ENCODE measurements at places on chromosomes 3 and 15.

DNA sequence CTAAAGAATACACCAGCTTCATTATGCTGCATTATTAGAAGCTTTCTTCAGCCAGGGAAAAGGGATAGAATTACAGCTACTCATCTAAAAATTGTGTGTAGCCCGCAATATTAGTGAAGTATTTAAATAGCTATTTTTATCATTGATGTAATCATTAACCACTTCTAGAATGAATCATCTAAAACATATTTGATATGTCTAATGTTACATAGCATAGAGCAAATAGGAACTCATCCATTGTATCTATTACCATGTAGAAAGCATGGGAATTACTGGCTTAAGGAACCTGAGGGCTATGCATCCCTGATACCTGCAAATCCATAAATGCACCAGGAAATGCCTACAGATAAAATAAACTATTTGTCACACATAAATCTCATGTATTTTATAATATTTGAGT, 54.5 kb upstream of the VGLL3 start:
- DNase-seq = no peak

- DNase-seq = no peak
Measured at GRCh38 chr3:50388016-50388719, 28.8 kb upstream of the TMEM115 start.

DNA sequence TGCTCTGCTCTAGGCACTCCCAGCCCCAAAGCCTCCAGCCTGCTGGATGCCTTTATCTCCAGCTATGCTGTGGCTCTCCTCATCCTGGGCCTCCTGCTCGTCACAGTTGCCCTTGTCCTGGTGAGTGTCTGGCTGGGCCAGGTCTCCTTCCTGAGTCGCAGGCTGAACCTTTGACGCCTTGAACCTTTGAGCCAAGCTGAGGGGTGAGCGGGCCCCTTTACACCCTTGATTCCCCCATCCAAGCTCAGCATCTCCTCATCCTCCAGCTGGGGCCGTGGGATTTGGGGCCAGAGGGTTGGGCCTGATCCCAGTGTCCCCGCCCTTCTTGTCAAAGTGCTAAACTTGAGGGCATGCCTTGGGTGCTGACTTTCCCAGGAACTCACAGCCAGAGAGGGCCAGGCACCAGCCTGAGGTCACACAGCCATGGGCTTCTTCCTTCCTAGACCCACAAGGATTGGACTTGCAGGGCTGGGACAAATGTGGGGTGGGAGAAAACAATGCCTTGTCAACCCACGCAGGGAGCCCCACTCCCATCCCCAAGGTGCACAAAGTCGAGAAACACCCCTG, 137.0 kb downstream of the TBC1D2B start:
- DNase-seq = no peak

GRCh38 chr3:187314176-187314575, 22.6 kb upstream of the MASP1 start:
- no peak for DNase-seq

DNA sequence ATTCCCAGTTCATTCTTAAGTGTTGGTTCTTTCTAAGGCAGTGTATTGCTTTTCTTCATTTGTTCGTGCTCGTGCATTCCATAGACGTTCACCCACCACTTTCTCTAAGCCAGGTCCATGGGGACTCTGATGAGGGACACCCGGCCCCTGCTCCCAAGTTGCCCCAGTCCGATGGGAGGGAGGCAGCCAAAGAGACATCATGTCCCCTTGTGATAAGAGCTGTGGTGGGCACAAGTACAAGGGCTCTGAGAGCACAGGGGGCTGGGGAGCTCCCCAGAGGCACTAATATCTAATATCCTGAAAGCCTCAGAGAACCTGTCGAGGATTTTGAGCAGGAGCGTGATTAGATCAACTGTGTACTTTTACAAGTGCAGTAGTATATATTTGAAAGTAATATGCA, 6.3 kb downstream of the SPSB4 start:
- DNase-seq = no peak

DNA sequence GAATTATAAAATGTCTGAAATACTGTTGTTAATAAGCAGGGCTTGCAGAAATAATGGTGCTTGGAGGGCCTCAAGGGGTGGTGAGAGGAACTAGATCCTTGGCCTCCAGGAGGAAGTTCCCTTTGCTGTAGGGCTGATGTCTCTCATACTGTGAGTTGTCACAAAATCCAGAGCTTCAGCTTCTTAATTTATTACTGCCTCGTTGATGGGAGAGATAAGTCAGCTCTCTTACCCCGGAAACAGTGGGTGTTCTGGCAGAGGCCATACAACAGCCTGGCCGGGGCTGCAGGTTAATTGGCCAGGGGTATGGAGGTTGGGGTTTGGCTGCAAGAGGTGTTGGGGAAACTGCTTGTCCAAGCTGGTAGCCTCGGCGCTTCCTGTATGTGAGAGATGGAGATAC, 15.5 kb downstream of the MAPKAPK3 start:
- no peak for DNase-seq

DNA sequence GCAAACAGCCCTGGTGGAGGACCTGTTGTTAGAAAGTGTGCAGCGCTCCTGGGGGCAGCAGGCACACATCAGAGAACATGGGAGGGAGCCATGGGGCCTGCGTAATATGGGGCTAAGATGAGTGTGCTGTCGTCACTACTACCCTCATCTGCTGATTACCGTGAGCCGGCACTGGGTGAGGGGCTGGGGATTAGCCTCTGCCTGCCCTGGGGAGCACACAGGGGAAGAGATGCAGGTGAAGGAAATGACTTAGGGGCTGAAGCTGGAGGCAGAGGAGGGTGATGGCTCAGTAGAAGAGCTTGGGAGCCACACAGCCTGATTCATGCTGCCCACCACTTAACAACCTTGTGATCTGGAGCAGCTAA, 33.6 kb upstream of the LINGO1 start:
- DNase-seq = no peak

DNA sequence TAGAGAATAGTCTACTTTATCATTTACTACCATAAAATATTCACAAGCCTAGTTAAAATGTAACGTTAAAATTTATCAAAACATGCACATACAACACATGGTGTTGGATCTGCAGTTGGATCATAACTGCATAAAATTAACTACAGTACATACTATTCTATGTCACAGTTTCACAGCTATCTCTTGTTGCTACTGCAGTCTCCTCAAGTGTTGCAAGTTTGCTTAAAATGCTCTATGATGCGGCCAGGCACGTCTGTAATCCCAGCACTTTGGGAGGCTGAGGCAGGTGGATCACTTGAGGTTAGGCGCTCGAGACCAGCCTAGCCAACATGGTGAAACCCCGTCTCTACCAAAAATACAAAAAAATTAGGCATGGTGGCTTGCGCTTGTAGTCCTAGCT, 10.3 kb downstream of the PPP1R2 start:
- DNase-seq = no peak

DNA sequence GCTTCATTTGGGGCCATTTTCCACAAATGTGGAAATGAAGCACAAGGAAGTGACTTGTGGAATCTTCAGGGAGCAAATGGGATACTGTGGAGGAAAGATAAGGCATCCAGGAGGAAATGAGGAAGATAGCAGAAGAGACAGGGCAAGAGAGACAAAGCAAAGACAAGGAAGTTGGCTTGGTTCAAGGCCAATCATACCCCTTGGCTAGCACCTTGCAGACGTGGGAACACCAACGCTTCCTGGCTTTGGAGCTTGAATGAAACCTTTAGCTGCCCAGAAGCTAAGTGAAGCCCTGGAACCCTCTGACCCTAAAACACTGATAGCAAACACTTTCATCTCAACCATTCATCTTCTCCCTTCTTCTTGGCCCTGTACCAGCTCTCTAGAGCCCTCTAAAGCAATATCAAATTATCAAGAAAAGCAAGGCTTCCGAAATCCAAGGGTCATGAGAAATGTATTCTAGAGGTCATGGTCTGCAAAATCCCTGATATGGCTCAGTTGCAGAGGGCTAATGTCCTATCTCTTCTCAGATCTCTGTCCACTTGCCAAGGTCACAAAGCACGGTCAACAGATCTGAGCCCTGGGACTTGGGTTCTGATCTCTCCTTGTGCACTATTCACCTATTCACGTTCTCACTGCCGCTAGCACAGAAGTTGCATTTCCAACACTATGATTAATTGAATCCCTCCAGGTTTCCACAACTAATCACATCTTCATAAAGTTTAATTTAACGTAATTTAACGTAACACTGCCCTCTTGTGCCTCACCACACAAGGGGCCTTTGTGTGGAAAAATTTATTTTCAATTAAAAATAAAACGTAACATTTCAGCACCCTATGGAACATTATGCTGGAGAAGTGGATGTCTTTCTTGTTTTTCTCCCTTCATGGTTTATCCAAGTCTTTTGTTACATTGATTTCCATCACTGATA, 557.6 kb upstream of the ADAMTS9 start:
- DNase-seq = no peak

DNA sequence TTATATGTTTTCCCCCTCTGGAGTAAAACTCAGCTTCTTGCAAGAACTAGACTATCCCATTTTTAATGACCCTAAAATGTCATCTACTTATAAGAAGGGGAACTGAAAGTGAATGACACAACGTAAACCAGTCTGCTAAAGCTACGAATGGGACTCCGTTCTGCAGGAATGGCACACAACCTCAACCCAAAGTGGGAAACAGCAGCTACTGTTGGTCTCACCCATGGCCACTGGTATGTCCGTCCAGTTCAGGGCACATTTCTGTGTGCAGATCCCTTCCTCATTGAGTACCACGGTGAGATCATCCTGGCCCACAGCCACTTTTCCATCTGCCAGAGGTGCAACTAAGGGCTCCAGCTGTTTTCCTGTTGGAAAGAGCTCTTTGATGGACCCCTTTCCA, 23.8 kb downstream of the VPS39 start:
- no peak for DNase-seq

DNA sequence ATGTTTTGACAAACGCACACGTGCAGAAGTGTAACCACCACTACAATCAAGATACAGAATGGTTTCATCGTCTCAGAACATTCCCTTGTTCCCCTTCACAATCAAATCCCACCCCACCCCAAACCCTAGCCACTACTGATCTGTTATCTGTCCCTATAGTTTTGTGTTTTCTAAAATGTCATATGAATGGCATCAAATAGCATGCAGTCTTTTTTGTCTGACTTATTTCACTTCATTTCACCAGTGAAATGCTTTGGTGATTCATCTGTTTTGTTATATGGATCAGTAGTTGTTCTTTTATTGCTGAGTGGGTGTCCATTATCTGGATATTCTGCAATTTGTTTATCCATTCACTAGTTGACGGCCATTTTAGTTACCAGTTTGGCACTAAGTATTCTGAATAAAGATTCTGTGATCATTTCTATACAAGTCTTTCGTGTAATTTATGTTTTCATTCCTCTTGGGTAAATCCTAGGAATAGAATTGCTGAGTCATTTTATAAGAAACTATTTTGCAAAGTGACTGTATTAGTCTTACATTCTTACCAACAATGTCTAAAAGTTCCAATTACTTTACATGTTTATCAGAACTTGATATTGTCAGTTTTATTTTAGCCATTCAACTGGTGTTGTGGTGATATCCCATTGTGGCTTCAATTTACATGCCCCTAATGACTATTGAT, 232.8 kb downstream of the CLSTN2 start:
- no peak for DNase-seq

DNA sequence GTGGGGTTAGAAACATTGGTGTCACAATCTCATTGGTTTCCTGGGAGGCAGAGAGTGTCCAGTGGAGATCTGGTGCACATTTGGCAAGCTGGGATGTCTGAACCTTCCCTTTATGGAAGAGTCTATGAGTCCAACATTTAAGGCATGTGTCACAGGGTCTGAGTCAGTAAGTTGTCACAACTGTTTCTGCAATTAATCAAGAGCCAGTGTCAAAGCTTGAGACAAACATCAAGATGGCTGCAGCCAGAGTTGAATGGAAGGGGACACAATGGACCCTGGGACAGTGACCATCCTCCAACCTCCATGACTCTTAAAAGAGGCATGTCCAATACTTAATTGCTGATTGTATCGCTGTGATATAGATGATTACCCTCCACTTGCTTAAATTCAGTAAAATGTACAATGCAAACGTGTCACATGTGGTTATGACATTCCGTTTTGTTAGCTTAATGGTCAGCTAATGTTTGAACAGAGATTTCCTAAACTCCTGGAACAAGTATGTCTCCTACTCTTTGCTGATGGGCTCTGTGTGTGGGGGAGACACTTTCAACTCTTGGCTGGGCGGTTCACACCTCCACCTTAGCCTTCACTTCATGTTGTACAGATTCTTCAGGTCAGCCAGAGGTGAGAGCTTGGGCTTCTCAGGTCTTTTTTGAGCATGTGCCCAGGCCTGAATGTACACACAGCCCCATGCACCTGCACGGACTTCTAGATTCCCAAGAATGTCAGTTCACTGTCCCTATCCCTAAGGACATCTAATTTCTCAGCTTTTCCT, 79.9 kb upstream of the PRR23E start:
- no peak for DNase-seq

DNA sequence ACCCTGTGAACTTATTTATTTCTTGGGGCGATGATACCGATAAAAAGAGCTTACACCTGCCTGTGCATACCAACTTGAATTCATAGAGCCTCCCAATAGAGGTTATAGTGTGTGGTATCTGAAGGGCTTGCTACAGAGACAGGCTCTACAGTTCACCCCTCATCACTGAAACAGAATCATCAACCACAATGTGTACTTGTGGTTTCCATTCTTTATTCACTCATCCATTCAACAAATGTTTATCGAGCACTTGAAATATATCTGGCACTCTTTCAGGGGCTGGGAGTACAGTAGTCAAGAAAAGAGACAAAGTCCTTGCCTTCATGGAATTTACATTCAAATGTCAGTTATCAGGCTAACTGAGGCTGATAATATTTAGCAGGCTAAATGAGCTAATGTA, 134.4 kb upstream of the SKOR1 start:
- no peak for DNase-seq

DNA sequence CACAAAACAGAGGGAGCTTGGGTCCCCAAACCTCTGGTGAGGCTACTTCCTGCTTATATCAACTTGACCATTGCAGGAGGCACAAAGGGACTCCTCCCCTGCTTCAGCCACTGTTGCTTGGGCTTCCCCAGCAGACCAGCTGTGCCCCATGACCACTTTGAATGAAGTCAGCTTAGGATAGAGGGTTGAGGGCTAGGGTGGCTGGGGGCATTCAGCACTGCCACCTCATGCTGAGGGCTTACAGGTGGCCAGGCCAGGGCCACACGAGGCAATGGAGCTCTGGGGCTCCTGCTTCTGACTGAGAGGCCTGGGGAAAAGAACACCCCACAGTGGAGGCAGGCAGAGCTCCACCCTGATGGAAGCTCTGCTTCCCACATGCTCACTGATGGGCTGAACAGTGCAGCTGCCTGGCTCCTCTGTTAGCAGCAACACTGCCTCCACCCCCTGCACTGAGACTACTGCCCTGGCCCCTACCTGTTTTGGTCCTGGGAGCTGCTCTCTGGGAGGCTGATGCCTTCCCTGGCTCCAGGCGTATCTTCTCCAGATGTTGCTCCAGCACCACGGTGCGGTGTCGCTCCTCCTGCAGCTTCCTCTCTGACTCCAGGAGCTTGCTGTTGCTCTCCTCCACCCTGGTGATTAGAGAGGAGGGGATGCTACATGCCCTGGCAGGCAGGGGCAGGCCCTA, 10.2 kb upstream of the HHATL start:
- no peak for DNase-seq

- DNase-seq = no peak
Measured at GRCh38 chr15:50707878-50708427, 21.4 kb upstream of the TRPM7 start.

Measured in stimulated activated CD4-positive, alpha-beta T cell treated with anti-CD3 and anti-CD28 coated beads, TNF-alpha, amount 100 ng/mL, for 48 hours (primary cell).